ENCODE measurements at places on chromosomes 3 and 15.

DNA sequence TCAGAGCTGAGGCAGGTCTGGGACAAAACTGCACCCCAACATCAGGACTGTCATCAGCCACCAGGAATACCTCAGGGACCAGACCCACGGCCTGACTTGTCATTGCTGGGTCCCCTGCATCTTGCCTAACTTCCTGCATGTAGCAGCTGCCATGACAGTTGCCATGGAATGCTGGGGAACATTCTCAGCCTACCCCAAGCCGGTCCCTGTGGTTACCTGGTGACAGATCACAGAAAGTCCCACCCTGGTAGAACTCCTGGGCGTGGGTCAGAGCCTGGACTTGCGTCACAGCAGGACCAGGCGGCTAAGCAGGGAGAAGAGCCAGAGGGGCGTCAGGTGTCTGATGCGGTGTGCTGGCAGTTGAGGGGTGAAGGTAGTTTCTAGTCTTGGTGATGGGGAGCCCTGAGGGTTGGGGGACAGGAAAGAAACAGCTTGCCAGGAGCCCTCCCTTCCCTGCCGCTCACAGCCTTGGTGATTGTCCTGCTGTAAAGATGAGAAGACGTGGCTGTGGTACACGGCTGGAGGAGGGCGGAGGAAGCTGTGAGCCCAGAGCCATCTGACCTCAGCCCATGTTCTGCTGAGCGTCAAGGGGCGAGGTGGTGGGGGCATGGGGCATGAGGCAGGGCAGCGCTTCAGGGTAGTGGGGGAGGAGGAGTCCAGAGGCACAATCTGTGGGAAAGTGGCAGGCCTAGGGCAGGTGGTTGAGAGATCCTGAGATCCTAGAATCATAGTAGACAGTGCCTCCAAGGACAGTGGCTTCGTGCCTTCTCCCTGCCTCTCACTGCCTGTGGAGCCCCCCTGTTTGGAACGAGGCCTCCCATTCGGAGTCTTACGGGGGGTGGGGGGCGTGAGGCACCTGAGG lies 5.4 kb downstream of the H1-8 start:
- DNase-seq = no peak

DNA sequence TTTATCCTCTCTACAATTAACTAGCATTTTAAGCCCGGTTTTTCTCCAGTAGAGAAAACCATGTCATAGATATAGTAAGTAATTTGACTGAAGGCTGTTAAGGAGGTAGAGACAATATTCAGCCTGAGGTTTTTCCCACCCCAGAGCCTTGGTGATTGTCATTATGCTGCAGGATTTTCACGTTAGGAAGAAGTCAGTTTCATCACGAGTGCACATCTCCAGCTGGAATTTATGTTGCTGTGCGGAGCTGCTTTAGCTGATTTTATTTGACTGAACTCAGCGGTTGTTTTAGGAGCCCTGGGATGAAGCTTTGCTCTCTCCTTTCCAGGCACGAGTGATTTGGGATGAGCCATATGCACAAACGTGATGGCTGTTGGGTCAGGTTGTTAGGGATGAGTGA lies 271.3 kb upstream of the RGMA start:
- no peak for DNase-seq

DNA sequence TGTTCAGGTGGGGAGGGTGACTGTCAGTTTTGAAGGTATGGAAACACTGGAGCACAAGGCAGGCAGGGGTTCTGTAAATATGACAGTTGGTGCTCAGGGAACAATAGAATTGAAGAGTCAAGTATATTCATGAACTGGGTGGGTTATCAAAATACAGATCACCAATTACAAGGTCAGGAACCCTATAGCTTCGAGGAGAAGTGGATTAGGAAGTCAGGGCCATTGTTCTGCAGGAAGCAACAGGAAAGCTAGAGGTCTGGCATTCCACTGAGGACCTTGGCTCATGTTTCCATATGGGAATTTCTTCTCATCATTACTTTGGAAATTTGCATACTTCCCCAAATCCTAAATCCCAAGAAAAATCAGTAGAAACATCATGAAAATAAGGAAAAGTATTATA lies 125.9 kb downstream of the MYRIP start:
- no peak for DNase-seq

DNA sequence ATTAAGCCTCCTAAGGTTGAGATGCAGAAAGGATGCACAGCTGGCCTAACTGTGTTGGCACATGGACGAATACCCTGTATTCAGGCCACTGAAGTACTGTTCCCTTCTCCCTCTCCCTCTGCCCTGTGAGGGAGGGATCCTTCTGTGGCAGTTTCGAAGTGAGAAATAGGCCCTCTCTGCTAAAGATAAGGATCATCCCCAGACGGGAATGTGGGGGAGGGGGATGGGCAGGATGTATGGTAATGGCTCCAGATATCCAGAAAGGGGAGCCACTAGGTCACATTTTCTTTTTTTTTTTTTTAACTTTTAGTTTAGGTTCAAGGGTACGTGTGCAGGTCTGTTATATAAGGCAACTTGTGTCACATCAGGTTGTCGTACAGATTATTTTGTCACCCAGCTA lies 463.1 kb downstream of the TBL1XR1 start:
- DNase-seq = no peak
